ENCODE measurements at places on chromosomes 5 and 9. TPM values are rescaled to one million over a fixed set of nuclear protein-coding genes. Genes with fewer than 3 reads are reported as not detected.

DNA sequence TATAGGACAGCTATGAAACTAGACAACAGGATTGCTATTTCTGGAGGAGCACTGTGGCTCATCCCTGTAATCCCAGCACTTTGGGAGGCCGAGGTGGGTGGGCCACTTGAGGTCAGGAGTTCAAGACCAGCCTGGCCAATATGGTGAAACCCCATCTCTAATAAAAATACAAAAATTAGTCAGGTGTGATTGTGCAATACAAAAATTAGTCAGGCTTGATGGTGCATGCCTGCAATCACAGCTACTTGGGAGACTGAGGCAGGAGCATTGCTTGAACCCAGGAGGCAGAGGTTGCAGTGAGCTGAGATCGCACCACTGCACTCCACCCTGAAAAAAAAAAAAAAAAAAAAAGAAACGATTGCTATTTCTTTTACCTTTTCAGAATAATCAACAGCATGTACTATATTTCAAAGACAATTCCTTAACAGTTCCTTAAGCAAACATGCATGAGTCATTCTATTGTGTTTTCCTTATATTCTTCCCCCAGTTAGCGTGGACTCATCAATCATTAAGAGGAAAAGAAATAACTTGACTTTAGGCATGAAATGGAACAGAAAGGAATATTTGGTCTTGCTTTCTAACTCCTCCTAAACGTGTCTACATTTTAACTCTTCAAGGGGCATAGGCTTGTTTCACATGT, 162.6 kb downstream of the TAF11L14 start:
- no peak for DNase-seq

DNA sequence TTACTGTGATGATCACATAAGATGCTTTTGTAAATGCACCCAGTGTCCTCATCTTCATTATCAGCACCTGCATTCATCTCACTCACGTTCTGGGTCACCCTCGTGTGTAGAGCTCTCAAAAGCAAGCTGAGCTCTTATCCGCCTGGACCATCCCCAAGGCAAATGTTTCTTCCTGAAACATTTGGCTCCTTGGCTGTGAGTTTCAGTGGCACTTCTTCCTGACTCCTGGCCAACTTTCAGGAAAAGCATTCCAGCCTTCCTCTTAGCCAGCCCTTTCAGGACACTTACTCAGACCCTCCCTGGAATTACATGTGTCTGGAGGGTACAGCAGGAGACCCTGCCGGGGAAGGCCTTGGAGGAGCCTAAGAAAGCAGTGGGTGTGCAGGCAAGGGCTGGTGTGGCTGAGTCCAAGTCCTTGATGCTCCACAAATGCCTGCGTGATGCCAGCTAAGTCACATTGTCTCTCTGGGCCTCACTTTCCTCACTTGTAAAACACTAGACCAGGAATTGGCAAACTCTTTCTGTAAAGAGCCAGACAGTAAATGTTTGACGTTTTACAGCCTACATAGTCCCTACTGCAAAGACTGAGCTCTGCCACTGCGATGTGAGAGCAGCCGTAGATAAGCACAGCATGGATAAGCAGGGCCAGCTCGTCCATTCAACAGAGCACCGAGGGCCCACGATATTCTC, 72.1 kb downstream of the PDE6A start:
- DNase-seq, result no peak

Gene TRPM6
- total RNA-seq, result 0.44 TPM

Gene TNFSF8
- total RNA-seq, result not detected

- peak; percentile 94 for DNase-seq
Observed at GRCh38 chr5:127934791-127935256, 148.7 kb upstream of the SLC12A2 start.

- peak; percentile 63 for DNase-seq
Observed at GRCh38 chr9:21434202-21435014, 5.8 kb upstream of the IFNA1 start.

Gene IGFBPL1
- total RNA-seq, result not detected

DNA sequence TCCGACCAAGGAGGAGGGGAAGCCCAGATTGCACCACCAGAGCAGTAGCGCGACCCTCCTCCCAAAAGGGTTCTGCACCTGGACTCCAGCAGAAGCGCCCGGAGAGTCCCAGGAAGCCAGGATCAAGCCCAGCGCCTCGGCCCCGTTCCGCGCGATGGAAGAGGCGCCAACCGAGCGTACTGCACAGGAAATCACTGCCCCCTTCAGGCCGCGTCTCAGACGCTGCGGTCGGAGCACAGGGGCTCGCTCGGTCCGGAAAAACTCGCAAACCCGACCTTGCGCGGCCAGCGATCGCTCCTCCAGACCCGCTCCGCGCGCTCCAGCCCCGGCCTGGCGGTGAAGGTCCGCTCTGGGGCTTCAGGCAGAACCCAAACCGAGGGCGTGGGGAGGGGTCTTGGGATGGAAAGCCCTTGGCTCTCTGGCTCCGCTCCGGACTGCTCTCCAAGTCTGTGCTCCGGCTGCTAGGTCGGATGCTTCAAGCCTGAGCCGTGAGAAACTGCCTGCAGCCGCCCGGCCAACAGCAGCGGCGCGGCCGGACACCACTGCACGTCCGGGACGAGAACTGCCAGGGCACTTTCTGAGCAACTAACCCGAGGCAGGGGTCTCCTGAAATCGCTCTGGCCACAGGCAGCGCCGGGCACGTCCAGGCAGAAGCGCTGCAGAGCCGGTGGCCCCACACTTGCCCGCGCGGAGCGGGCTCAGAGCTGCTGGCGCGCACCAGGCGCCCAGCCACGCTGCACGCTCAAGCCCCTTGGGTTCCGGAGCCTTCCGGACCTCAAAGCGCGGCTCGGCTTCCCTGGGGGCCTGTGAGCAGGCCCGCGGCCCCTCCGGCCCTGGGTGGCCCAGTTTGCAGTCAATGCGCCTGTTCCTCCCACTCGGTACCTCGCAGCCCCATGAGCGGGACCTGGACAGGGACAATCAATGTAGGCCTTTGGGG, 1.3 kb downstream of the GABBR2 start:
- peak; percentile 3 for DNase-seq

DNA sequence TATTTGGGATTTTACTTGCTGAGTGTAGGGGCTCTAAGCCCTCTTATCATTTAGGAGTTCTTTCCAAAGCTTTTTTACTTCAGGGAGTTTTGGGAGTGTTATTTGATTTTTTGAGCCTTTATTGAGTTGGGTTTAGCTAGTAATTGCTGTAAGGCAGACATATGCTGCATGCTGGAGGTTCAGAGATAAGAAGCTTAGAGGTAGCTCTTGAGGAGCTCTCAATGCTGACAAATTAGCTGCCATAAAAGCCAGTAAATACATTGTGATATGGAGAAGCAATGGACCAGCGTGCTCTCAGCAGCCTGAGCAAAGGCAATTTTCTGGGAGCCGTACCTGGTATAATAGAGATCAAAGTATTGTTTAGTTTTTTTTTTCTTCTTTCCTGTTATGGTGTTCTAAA, 11.6 kb downstream of the ARHGEF28 start:
- DNase-seq, result no peak

- no peak for DNase-seq
Observed at GRCh38 chr5:147836439-147836838, 5.0 kb upstream of the SPINK1 start.

Gene MELK
- 63.2 TPM for total RNA-seq

DNA sequence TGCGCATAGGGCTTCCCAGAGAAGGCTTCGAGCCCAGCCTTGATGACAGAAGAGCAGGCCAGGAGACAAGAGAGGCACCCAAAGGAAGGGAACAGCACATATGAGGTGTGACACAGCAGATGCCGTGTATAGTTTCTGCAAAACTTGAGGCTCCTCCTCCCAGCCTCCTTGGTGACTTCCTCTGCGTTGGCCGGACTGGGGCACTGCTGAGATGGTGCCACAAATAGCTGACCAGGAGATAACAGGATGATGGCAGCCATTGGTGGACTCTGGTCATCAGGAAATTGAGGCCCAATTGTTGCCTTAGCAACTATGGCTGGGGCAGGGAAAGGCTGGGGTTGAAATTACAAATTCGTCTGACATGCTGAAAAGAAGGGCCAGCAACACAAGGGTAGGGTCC, 4.8 kb upstream of the ZNF79 start:
- DNase-seq, result no peak

- DNase-seq, result no peak
Observed at GRCh38 chr9:121309171-121309570, 41.2 kb downstream of the GSN start.

Gene MCTP1
- total RNA-seq, result 0.44 TPM

DNA sequence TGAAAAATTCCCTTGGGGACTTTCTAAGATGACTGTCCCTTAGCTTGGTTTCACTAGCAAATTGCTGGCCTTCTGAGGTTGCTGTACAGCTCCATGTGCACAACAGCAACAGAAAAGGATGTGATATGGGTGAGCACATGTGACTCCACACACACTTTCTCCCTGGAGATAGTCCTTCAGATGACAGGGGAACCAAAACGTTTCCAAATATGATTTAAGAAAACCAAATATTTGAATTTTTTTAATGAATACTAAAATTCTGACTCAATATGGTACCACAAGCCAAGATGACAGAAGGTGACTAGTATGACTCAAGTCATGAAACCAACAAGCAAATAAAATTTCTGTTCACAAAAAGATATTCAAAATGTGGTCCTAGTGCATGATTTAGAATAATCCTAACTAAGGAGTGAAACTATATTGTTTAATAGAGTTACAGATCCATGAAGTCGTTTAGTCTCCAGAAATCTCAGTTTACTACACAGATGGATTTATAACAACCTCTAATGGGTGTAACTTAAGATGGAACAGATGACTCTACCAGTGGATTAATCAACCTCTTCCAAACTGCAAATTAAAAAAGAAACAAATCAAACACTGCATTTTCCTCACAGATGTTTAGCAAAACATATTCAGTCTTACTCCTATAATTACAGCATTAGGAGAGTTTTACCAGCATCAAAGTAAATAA, 144.8 kb upstream of the PIK3R1 start:
- DNase-seq, result no peak

- DNase-seq, result no peak
Observed at GRCh38 chr9:90727488-90727887, 74.1 kb upstream of the SYK start.

- DNase-seq, result no peak
Observed at GRCh38 chr5:125551246-125551645, 804.8 kb upstream of the ZNF608 start.

- no peak for DNase-seq
Observed at GRCh38 chr5:132470596-132470995, 20.0 kb downstream of the IRF1 start.

Gene ARHGEF37
- total RNA-seq, result 7.0 TPM

GRCh38 chr5:116922532-116922931, 347.9 kb upstream of the SEMA6A start:
- DNase-seq, result no peak

- no peak for DNase-seq
Observed at GRCh38 chr9:83630938-83631457, 8.1 kb downstream of the IDNK start.

Gene CCDC183
- 2.8 TPM for total RNA-seq

- no peak for DNase-seq
Observed at GRCh38 chr9:14992516-14992915, 82.3 kb upstream of the FREM1 start.

DNA sequence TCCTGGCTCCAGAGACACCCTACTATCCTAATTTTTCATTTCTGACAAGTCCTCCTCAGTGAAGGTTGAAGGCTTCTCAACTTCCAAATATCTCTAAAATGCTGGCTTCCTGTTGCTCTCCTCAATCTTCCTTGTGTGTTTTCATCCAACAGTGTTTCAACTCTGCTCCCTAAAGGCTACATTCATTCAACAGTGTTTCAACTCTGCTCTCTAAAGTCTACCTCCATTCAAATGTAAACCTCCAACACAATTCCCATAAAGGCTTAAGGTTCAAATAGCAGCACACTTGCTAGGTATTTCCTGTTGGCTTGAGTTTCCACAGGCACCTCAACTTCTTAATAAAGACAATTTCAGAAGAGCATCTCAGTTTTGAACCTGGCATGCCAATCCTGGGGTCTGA, 164.8 kb downstream of the HINT1 start:
- no peak for DNase-seq

DNA sequence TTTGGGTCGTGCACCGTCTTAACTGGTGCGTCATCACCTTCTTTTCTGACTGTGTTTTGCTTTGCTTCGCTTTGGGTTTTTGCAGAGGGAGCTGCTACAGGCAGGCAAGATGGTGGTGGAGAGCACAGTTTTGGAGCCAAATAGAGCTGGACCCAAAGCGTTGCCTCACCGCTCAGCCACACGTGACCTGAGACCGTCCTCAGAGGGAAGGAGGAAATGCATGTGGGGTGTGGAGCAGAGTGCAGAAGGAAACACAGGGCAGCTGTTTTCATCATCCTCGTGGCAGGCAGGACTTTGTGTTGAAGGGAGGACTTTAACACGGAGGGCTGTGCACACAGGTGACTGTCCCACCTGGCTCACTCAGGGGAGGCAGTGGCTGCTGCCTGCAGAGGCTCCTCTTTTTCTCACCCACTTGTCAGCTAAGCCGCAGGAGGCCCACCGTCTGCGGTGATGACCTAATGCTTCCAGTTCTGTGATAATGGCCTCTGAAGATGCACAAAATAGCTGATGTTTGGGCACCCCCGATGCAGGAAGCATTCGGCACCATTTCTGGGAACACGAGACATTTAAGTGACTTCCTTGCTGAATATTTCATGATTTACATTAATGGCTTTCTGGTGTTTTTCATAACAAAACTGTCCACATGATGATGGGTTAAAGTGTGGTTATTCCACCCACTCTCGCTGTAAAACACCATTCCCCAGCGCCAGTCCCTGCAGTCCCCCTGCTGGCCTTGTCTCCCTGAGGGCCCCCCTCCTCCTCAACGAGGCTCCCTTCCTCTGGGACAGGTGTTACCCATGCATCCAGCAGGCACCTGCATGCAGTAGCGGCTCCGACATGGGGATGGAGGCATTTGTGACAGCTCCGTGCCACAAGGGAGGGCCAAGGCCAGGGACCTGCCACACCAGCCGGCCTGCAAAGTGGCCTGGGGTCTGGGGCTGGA, 12.4 kb upstream of the UBAC1 start:
- no peak for DNase-seq

DNA sequence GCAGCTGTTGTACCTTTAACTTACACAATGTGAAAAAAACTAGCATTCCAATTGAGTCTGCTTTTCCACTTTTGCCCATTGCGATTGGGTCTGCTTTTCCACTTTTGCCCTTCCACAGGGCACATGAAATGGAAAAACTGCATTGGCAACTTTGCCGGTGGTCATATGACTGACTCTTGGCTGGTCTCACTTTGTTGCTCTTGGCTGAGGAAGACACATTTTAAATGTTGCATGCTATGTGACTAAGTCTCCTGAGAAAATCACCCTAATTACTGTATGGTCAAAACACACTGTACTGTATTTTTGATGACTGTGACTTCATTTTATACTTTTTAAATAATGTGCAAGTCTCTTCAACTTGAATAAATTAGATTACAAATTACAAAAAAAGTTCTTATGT, 1.6 kb upstream of the OXCT1 start:
- DNase-seq, result no peak

DNA sequence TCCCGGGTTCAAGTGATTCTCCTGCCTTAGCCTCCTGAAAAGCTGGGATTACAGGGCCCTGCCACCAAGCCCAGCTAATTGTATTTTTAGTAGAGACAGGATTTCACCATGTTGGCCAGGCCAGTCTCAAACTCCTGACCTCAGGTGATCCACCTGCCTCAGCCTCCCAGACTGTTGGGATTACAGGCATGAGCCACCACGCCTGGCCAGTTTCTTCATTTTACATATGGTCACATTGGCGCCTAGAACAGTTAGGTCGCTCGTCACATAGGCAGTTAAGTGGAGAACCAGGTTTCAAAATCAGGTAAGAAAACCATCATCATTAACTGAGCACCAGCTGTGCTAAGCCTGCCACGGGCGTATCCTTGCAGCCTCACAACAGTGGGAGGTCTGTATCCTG, 36.1 kb downstream of the OLFML2A start:
- DNase-seq, result no peak
